ENCODE measurements at places on chromosomes 2 and 18.

- DNase-seq, result no peak
- H3K4me3 ChIP-seq, result no peak overlapping the region
- peaks cover 3% of the 10 kb centered on the region for H3K4me1 ChIP-seq
- H3K36me3 ChIP-seq, result no peaks in the 10 kb centered on the region
- no peaks in the 10 kb centered on the region for H3K27me3 ChIP-seq
These were observed 375.2 kb upstream of the MYT1L start for GRCh38 chr2:2706306-2706705.

GRCh38 chr2:43221124-43221762, 5.2 kb downstream of the ZFP36L2 start:
- peaks cover 44% of the 10 kb centered on the region for H3K4me1 ChIP-seq
- H3K4me3 ChIP-seq, result peak overlapping the region; percentile 80
- peak; percentile 56 for DNase-seq
- peaks cover 53% of the 10 kb centered on the region for H3K36me3 ChIP-seq

DNA sequence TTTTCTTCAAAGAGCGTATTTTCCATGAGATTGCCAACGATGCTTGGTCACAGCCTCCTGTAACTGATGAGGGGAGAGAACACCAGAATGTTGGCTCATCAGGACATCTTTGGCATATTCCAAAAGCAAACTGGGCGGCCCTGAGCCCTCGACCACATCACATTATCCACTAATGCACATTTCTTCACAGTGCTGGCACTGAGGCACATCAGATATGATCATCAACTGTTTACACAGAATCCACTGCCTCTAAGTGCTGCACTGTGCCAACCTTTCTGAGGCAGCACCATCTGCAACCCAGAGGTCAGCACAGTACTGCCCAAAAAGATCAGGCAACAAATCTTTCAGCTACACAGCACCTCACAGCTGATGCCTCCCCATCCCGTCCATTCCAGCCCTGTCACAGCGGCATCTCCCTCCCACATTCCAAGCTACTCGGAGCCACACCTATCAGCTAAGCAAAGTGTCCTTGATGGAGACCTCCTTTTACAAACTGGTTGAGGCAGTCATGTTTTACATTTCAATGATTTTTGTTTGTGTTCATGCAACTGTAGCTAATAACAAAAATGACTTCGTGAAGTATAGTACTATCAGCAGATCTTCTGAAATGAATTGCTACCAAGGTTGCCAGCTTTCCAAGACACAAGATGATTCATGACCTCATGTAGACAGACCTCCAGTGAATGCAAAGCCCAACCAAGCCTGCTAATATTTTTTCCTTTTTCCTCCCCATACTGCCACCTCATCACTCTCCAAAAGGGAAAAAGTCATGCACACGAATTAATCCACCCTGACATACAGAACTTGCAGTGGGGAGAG, 32.3 kb downstream of the MYO5B start:
- no peak for DNase-seq
- no peak overlapping the region for H3K27ac ChIP-seq
- H3K27me3 ChIP-seq, result peaks cover 26% of the 10 kb centered on the region
- no peak overlapping the region for H3K4me3 ChIP-seq
- no peaks in the 10 kb centered on the region for H3K4me1 ChIP-seq
- H3K36me3 ChIP-seq, result no peaks in the 10 kb centered on the region

DNA sequence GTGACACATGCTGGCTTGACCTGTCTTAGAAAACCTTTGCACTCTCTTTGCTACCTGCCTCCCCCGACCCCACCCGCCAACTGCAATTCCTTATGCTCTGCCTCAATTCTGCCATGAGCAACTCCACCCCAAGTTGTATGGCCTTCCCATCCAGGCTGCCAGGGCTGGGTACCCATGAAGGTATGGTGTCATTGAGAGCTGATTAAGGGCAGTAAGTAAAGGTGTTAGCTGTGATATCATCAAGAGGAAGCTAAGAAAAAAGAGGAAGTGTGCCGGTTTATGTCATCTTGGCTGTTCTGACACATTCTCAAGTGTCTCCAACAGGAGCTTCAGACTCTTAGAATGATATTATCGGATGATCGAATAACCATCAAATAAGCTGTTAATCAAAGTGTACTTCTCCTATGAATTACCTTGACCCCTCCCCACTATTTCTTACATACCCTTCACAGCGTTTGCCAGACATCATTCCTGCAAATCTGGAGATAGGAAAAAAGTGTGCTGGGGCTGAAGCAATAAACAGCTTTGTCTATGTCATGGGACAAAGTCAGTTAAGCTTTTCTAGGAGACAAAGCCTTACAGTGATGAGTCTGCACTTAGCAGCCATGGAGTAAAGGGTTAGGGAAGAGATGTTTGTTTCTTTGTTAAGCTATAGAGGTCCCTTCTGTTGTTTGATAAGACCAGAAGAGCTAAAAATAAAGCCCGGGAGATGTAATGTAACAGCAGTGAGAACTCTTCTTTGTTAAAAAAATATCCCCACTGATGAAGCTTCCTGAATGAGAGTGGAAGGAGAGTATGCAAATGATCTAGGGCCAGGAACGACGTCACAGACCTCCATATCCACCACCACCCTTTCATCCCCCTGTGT, 40.4 kb upstream of the SMAD2 start:
- no peak for DNase-seq
- no peak overlapping the region for H3K27ac ChIP-seq
- no peak overlapping the region for H3K4me3 ChIP-seq
- H3K36me3 ChIP-seq, result no peaks in the 10 kb centered on the region

- H3K27ac ChIP-seq, result peak overlapping the region; percentile 68
- peaks cover 34% of the 10 kb centered on the region for H3K4me1 ChIP-seq
- no peaks in the 10 kb centered on the region for H3K36me3 ChIP-seq
- H3K4me3 ChIP-seq, result no peak overlapping the region
These were observed 65.8 kb downstream of the SUMO1 start for GRCh38 chr2:202172439-202173211.

Data from activated CD8-positive, alpha-beta T cell treated with anti-CD3 and anti-CD28 coated beads for 36 hours (primary cell).